Astrocyte (in vitro differentiated cells and primary cell): ENCODE measurements at places on chromosomes 16 and 17. TPM values are rescaled to one million over a fixed set of nuclear protein-coding genes. Genes with fewer than 3 reads are reported as not detected.
A peak's percentile ranks its signal among the peaks of the same experiment; 100 is the strongest.

DNA sequence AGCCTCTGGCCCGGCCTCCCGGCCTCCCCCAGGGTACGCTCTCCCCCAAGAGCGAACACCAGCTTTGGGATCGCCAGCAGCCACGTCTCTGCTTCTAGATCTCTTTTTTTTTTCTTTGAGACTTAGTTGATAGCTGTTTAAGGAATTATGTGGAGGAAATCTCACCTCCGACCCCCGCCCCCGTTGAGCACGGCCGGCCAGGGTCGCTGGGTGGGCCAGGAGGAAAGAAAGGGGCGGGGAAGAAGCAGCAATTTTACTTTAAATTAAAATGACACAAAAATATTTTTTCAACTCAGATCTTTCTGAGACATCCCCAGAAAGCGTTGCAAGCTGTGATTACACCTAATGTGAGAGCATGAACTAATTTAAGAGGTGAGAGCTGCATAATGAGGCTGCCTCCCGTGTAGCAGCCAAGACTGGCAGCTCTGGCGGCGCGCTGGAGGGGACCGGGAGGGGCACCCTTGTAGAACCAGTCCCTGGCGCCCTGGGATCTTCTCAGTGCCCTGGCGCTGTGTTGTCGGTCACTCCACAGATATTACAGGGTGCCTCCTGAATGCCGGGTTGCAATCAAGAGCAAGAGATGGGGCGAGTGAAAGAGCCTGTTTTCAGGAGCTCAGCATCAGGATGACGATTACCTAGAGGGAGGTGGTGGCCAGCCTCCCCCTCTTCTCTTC, 1.9 kb upstream of the CBLN1 start:
- H3K4me1 ChIP-seq: peaks cover 3% of the 10 kb centered on the region
- peaks cover 50% of the 10 kb centered on the region for H3K27me3 ChIP-seq
- H3K36me3 ChIP-seq: no peaks in the 10 kb centered on the region
- no peak overlapping the region for H3K27ac ChIP-seq
- H3K4me3 ChIP-seq: no peak overlapping the region

- peaks cover 20% of the 10 kb centered on the region for H3K4me1 ChIP-seq
- no peaks in the 10 kb centered on the region for H3K36me3 ChIP-seq
- no peak overlapping the region for H3K27ac ChIP-seq
- peak; percentile 43 for DNase-seq
- H3K4me3 ChIP-seq: no peak overlapping the region
Observed at GRCh38 chr16:69481901-69482341, 57.5 kb downstream of the CYB5B start.

DNA sequence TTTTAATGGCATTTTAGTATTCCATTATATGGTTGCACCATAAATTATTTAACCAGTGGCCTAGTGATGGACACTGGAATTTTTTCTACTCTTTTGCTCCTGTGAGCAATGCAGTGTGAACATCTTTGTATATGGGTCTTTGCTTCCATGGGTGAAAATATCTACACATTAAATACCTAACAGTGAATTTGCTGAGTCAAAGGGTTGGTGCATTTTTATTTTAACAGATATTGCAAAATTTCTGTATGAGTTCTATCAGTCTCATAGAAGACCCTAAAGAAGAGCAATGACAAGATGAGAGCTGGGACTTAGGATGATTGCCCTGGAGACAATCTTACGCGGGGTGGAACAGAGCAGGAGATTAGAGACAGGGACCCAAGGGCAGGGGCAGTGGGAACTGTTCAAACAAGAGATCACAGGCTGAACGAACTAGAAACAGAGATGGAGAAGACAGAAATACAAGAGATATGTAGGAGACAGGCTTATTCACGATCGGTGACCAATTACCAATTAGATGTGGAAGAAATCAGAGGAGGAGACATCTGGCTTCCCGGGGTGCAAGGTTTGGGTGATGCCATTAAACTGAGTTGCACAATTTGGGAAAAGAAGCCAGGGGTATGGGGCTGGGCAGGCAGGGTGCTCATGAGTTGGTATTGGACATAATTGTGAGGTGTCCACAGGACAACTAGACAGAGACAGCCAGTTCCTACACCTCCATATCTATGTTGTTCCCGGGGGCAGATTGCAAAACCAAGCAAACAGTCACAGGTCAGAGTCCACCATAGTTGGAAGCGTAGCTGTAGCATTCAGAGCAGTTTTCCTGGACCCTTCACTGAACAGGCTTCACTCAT, 39.9 kb upstream of the LONP2 start:
- H3K4me1 ChIP-seq: no peaks in the 10 kb centered on the region
- H3K36me3 ChIP-seq: no peaks in the 10 kb centered on the region
- no peak overlapping the region for H3K27ac ChIP-seq
- H3K4me3 ChIP-seq: no peak overlapping the region

- H3K27me3 ChIP-seq: no peaks in the 10 kb centered on the region
- no peak overlapping the region for H3K4me3 ChIP-seq
- H3K36me3 ChIP-seq: no peaks in the 10 kb centered on the region
- H3K4me1 ChIP-seq: peaks cover 36% of the 10 kb centered on the region
Observed at GRCh38 chr17:60086818-60087591, 8.3 kb upstream of the HEATR6 start.

- H3K4me1 ChIP-seq: peaks cover 10% of the 10 kb centered on the region
- peak; percentile 43 for DNase-seq
- no peak overlapping the region for H3K4me3 ChIP-seq
- H3K27ac ChIP-seq: no peak overlapping the region
- H3K36me3 ChIP-seq: no peaks in the 10 kb centered on the region
Observed at GRCh38 chr16:17556276-17557052, 85.7 kb upstream of the XYLT1 start.

The KRTAP4-2 gene
- total RNA-seq: not detected in 2 replicates

DNA sequence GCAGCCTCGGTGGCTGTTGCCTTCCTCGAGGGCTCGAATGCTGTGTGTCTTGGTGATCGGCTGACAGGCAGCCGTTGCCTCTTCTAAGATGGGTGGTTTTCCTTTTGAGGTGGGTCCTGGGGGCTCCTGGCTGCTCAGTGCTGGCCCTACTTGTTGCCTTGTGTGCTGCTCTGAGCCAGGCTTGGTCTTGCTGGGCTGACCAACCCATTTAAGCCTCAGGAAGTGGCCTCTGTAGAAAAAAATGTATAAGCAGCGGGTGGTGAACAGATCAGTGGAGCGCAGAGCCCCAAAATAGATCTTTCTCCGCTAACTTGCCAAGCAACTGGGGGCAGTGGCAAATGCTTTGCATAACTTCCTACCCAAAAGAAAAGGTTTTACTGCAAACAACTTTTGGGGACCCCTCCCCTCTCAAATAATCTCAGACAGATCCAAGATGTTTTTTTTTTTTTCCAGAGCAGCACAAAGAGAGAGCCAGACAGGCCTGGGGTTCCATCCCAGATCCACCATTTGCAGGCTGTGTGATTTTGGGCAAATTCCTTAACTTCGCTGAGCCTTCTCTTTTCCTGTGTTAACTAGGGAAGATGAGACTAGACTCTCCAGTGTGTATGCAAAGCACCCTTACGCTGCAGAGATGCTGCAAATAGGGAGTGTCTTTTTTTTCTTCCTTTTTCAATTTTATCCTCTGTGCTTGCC, 42.5 kb downstream of the PLCG2 start:
- DNase-seq: peak; percentile 6
- no peaks in the 10 kb centered on the region for H3K27me3 ChIP-seq
- no peak overlapping the region for H3K27ac ChIP-seq
- no peaks in the 10 kb centered on the region for H3K4me1 ChIP-seq

- no peak overlapping the region for H3K27ac ChIP-seq
- no peaks in the 10 kb centered on the region for H3K27me3 ChIP-seq
- DNase-seq: peak; percentile 18
Observed at GRCh38 chr17:68777243-68777855, 176.2 kb upstream of the FAM20A start.

The TBX6 gene
- 0.22 and 0.27 TPM in 2 replicates for total RNA-seq

The CLEC3A gene
- total RNA-seq: not detected in 2 replicates

The NOD2 gene
- not detected in 2 replicates for total RNA-seq

- no peaks in the 10 kb centered on the region for H3K27me3 ChIP-seq
- no peak overlapping the region for H3K27ac ChIP-seq
- no peaks in the 10 kb centered on the region for H3K4me1 ChIP-seq
- peaks cover 4% of the 10 kb centered on the region for H3K36me3 ChIP-seq
- no peak for DNase-seq
Observed at GRCh38 chr16:17261197-17261858, 209.4 kb downstream of the XYLT1 start.

The WFIKKN1 gene
- total RNA-seq: 0.43 and 0.89 TPM in 2 replicates

DNA sequence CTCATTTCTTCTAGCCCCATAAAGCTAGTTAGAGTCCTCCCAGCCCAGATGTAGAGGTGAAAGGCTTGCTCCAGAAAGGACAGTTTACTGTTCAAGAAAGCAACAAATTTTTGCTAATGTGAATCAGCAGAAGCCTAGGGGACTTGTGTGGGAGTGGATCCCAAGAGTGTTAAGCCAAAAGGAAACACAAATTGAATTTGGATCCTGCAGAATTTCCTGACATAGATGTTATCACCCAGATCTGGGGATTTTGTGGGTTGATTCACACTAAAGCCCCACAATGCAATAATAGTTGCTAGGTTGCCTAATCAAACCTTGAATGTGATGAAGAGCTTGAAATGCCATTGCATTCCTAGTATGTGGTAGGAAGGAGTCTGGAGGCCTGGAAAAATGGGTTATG, 135.2 kb upstream of the HS3ST3A1 start:
- no peaks in the 10 kb centered on the region for H3K27me3 ChIP-seq
- peak; percentile 85 for DNase-seq
- no peaks in the 10 kb centered on the region for H3K36me3 ChIP-seq
- H3K27ac ChIP-seq: no peak overlapping the region
- no peaks in the 10 kb centered on the region for H3K4me1 ChIP-seq

The MPV17L gene
- 0.65 and 0.73 TPM in 2 replicates for total RNA-seq

DNA sequence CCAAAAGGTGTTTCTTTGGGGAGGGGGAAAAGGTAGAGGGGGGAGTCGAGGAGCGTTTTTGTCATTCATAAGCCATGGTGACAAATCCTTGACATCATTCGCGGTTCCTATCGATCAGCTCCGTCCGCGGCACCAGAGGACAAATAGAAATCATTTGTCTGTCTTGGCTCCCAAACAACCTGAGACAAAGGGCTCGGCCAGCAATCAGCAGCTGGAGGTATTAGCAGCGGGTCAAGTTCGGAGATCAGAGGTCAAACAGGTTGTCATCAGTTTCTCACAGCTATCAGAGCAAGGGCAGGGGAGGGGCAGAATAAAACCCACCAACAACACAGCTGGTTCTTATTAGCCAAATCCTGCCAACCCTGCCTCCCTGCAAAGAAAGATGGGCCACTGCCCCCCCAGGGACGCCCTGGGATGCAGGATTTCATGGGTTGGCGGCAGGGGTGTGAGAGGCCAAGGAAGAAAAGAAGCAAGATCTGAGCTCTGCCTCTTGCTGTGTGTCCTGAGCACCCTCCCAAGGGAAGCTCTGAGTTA, 145.3 kb upstream of the LHX1 start:
- H3K27ac ChIP-seq: no peak overlapping the region
- DNase-seq: no peak
- H3K4me3 ChIP-seq: no peak overlapping the region
- no peaks in the 10 kb centered on the region for H3K4me1 ChIP-seq

- H3K27ac ChIP-seq: no peak overlapping the region
- H3K36me3 ChIP-seq: no peaks in the 10 kb centered on the region
- H3K4me3 ChIP-seq: no peak overlapping the region
- peaks cover 3% of the 10 kb centered on the region for H3K27me3 ChIP-seq
- DNase-seq: no peak
- no peaks in the 10 kb centered on the region for H3K4me1 ChIP-seq
Observed at GRCh38 chr17:15157051-15157450, 108.1 kb downstream of the PMP22 start.

The MARCHF10 gene
- not detected in 2 replicates for total RNA-seq

DNA sequence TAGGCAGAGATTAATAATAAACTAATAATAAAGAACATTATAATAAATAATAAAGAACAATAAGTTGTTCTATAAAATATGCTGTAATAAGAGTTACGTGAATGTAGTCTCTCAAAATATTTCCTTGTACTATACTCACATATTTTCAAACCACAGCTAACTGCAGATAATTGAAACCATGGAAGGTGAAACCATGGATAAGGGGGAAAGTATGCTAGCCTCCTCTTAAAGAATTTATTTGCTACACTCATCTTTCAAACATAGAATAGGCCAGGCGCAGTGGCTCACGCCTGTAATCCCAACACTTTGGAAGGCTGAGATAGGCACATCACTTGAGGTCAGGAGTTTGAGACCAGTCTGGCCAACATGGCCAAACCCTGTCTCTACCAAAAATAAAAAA, 18.5 kb downstream of the CYTH1 start:
- peaks cover 9% of the 10 kb centered on the region for H3K4me1 ChIP-seq
- no peak overlapping the region for H3K4me3 ChIP-seq

- H3K4me1 ChIP-seq: peaks cover 15% of the 10 kb centered on the region
- H3K27ac ChIP-seq: no peak overlapping the region
- no peak overlapping the region for H3K4me3 ChIP-seq
- no peak for DNase-seq
Observed at GRCh38 chr17:81253358-81254131, 14.4 kb downstream of the NDUFAF8 start.

DNA sequence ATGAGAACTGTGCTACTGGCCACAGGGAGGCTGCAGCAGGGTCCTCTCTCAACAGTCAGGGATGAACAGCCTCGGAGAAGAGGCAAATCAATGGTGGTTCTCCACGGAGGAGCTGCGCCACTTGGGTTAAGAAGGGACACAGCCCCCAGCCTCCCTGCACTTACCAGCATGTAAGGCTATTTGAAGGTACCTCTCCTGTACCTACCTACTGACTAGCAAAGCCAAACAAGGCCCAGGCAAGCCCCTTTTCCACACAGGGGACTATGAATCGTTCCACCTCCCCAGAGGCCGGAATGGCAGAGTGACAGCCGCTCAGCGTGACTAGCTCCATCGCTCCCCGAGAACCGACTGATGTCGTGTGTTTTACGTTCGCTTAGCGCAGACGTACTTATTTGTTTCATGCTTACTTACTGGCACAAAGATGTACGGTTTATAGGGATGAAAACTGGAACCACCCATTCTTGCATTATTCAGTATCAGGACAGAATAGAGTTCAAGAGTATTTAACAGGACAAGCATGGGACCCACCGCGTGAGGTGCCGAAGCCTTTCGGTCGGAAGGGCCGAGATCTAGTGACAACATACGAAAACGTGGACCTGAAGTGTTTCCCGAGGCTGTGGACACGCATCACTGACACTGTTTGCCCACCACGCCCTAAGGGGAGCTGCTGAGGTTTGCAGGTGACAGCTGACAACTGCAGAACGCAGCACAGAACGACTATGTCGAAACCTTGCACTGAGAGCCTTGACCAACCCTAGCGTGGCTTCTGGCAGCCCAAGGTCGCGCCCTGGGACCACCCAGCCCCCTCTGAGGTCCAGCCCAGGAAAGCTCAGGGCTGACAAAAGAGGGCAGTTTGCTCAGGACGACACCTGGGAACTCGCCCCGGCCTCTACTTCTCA, 1.0 kb downstream of the TEPSIN start:
- H3K36me3 ChIP-seq: peaks cover 4% of the 10 kb centered on the region
- no peak overlapping the region for H3K27ac ChIP-seq
- peaks cover 16% of the 10 kb centered on the region for H3K4me1 ChIP-seq
- DNase-seq: no peak
- H3K27me3 ChIP-seq: no peaks in the 10 kb centered on the region
- peak overlapping the region; percentile 71 for H3K4me3 ChIP-seq

DNA sequence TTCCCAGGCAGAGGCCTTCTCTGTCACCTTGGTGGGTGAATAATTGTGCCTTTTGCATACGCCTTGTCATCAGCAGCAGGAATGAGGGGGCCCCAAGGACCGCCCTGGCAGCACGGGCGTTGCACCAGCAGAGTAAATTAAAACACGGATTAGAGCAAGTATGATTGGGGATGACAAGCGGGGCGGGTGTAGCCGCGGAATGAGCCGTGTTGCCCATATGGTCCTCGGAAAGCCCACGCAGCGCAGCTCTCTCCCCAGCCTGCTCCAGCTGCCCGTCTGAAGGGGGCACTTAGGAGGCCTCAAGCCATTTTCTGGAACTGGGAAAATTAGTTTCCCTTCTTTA, 299.4 kb upstream of the IRX3 start:
- no peaks in the 10 kb centered on the region for H3K36me3 ChIP-seq
- no peak overlapping the region for H3K27ac ChIP-seq

GRCh38 chr17:58335779-58336455, 7.3 kb upstream of the TSPOAP1 start:
- no peaks in the 10 kb centered on the region for H3K27me3 ChIP-seq
- no peak overlapping the region for H3K27ac ChIP-seq
- no peak overlapping the region for H3K4me3 ChIP-seq
- no peak for DNase-seq
